ENCODE measurements at places on chromosomes 5 and 9. TPM values are rescaled to one million over a fixed set of nuclear protein-coding genes. Genes with fewer than 3 reads are reported as not detected.
A peak's percentile ranks its signal among the peaks of the same experiment; 100 is the strongest.

Gene RCL1
- total RNA-seq: 23.2 TPM

Gene RGS7BP
- 74.6 TPM for total RNA-seq

Gene DBH
- 2.0 TPM for total RNA-seq

Gene FGF1
- 123 TPM for total RNA-seq

Gene TICAM2
- 5.9 TPM for total RNA-seq

Gene LRSAM1
- total RNA-seq: 40.6 TPM

Gene PCDHGA12
- 22.5 TPM for total RNA-seq

Gene PNPLA7
- total RNA-seq: 18.9 TPM

Gene CATSPER3
- 0.75 TPM for total RNA-seq

Gene ADAMTS2
- 8.2 TPM for total RNA-seq

- DNase-seq: no peak
These were observed 70.1 kb downstream of the RETREG1 start for GRCh38 chr5:16546732-16547131.

GRCh38 chr5:61087921-61088320, 74.3 kb downstream of the SMIM15 start:
- DNase-seq: no peak

- no peak for DNase-seq
These were observed 1035.3 kb downstream of the CDH12 start for GRCh38 chr5:21817668-21818369.

DNA sequence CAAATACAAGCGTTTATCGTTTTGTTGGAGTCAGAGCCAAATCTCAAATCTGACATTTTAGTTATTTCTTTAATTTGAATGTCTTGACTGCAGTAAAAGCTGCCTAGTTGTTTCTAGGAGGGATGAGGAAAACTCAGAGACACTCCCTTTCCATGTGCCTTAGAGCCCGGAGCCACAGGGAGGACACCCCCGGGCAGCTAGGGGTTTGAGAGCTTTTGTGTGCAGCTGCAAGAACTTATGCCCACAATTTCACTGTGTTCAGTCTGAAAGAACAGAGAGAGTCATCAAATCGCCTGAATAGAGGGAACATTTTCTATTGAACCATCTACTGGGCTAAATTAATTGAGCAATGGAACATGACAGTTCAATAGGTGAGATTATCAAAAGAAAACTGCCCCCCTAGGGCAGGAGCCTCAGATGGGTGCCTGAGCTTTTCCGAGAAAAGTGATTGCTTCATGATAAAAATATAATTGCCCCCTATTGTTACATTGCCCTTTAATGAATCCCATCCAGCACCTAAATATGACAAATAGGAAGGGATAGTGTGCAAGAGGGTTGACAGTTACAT, 709.3 kb upstream of the RGMB start:
- DNase-seq: peak; percentile 39

DNA sequence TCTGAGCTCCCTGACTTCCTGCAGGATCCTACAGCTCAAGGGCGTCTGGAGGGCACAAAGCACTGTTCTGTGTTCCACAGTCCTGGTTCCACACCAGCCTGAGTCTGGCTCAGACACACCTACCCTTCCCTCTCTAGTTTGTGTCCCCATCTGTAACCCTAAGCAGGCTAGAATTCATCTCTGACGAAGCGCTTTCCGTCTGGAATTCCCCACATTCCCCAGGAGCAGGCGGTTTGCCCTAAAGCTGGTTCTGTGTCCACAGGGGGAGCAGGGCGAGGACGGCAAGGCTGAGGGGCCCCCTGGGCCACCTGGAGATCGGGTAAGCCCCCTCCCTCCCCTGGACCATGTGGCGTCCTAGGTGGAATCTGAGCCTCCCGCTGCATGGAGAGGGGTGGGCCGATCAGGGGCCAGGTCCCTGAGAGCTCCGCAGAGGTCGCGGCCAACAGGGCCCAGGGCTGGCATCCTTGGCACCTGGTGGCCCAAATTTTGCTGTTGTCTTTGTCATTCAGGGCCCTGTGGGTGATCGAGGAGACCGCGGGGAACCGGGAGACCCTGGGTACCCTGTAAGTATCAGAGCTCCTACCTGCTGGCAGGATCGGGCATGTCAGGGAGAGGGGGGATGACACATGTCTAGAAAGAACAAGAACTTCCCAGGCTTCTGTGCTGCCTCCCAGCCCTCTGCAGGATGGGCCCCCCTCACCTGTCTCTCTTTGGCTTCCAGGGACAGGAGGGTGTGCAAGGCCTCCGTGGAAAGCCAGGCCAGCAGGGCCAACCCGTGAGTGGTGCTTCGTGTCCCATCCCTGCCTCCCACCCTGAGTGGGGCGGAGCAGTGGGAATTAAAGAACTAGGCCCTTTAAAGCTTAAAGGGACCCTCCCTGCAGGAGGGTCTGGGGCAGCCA, 34.5 kb upstream of the ORM1 start:
- no peak for DNase-seq

DNA sequence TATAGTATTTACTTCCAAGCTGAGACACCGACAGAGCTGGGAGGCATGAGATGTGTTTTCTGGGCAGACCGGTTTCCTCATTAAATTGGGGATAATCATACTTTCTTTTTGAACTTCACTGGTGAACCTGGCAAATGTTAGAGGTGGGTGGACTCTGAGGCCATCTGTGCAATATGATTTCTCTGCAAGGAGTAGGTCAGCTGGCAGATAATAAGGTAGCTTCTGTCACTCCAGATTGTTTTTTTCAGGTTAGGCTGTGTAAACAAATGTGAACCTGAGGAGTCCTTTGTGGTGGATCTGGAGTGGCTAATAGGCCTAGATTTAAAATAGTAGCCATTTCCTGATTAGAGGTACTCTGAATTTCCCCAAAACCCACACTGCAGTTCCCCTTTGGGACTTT, 75.4 kb upstream of the S1PR3 start:
- no peak for DNase-seq

DNA sequence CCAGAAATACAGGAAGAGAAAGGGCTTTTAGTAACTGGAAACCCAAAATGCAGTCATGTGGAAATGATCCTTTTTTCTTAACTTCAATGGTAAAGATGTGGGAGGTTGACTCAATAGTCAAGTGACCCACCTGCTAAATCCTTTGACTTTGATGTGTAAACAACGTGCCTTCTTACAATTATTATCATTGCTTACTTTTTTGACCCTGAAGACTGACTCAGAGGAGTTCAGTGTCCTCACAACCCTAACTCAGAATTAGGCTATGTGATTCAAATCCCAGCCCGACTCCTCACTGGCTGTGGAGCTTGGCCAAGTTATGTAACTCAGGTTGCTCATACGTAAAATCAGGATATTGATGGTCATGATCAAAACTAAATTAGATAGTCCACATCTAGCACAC, 27.9 kb downstream of the ANXA1 start:
- no peak for DNase-seq

GRCh38 chr9:76459694-76460635, 983 bp downstream of the GCNT1 start:
- DNase-seq: no peak

DNA sequence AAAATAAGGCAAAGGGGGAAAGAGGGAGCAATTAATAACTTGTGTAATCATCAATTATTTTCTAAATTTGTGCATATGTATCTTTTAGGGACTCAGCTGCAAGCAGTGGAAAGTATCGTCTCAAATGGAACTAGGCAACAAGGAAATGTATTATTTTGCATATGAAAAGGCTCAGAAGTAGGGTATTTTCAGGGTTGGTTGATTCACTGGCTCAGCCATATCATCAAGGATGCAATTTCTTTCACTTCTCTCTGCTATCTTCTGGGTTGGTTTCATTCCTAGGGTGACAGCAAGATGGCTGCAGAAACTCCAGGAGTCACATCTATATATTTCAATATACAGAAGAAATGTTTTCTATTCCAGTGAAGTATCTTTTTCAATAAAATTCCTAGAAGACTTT, 509.8 kb downstream of the DMAC1 start:
- no peak for DNase-seq

DNA sequence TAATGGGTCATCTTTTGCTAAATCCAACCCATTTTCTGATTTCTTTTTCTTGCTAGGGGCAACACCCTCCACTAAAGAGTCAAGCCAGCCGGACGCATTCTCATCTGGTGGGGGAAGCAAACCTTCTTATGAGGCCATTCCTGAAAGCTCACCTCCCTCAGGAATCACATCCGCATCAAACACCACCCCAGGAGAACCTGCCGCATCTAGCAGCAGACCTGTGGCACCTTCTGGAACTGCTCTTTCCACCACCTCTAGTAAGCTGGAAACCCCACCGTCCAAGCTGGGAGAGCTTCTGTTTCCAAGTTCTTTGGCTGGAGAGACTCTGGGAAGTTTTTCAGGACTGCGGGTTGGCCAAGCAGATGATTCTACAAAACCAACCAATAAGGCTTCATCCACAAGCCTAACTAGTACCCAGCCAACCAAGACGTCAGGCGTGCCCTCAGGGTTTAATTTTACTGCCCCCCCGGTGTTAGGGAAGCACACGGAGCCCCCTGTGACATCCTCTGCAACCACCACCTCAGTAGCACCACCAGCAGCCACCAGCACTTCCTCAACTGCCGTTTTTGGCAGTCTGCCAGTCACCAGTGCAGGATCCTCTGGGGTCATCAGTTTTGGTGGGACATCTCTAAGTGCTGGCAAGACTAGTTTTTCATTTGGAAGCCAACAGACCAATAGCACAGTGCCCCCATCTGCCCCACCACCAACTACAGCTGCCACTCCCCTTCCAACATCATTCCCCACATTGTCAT, 72.0 kb downstream of the NUP214 start:
- no peak for DNase-seq

DNA sequence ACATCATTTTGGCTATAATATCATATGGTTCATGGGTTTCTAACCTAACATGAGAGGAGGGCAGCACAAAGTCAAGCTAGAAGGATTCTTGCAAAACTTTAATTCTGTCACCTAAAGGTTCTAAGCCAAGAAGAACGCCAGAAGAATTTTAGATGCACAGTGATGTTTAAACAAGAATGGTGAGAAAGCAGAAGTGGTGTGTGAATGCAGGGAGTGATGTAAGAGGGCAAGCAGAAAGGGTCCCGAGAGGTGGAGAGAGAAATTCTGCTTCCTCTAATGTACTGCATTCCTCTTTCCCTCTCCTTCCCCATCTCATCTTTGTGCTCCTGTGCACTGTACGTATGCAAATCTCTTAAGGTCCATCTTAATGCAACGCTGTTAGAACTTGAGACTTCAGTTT, 2.1 kb upstream of the TRMO start:
- DNase-seq: no peak

GRCh38 chr9:1732670-1733069, 282.5 kb upstream of the SMARCA2 start:
- no peak for DNase-seq

GRCh38 chr9:38700695-38701094, 19.2 kb downstream of the FAM240B start:
- no peak for DNase-seq

DNA sequence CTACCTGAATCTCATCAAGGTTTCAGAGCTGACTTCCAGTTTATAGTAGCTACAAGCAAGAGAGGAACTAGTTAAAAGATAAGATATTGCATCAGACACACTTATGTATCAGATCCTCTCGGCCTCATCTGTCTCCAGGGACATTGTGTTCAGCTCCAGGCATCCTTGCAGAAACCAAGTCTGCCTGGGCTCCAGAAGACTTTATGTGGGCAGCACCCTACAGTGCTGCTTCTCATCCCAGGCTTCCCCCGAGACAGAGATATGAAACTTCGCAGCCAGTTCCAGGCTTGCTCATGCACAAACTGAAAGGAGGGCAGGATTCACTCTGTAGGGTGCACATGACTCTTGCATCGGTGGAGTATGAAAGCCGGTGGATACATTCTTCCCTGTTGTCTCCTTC, 33.9 kb upstream of the FOXB2 start:
- DNase-seq: peak; percentile 43

DNA sequence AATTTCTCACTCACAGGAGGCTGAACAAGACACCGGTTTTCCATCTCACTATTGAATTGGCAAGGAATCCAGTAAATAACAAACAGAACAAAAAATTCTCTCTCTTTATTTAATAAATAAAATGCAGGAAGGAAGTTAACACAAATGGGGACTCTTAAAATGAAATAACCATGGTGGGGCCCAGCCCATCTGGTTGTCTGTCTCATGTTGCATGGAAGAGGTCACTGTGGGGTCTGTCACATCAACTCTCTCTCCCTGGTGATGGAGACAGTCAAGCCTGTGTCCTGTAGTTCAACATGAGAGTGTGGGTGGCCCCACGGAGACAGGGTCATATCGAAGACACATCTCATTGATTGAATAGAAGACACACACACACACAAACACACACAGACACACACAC, 297.7 kb downstream of the IRX2 start:
- DNase-seq: no peak

GRCh38 chr9:97557606-97558095, 56.2 kb downstream of the TMOD1 start:
- DNase-seq: peak; percentile 85

GRCh38 chr5:58459146-58460001, 512 bp downstream of the PLK2 start:
- no peak for DNase-seq

GRCh38 chr9:14245901-14246525, 67.9 kb downstream of the NFIB start:
- no peak for DNase-seq

DNA sequence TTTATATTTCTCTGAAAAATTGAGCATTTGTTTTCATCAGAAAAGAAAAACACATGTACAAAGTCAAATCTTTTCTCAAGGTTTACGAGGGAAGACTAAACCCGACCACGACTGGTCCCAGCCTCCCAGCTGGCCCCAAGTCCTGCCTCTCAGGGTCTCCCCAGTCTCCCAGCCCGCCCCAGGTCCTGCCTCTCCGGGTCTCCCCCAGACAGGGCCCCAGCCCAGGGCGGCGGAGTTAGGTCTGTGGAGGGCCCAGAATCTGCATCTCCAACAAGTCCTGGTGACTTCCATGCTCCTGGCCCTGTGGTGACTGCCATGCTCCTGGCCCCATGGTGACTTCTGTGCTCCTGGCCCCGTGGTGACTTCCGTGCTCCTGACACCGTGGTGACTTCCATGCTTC, 359.9 kb downstream of the IRX2 start:
- DNase-seq: no peak

DNA sequence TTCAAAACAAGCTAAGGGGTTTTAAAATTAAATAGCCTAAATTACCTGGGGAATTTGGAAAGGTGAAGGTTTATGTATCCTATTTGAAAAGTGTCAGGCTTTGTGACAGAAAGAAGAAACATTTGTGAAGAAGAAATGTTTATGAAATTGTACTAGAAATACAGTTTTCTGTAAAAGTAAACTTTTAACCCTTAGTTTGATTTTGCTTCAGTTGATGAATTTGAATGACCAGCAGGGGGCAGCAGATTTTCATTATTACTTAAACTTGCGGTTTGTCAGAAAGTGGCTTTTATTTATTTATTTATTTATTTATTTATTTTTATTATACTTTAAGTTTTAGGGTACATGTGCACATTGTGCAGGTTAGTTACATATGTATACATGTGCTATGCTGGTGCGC, 58.1 kb downstream of the NNT start:
- no peak for DNase-seq

GRCh38 chr9:89602978-89603766, 1.6 kb upstream of the GADD45G start:
- DNase-seq: peak; percentile 94

- no peak for DNase-seq
These were observed 15.2 kb downstream of the WDR36 start for GRCh38 chr5:111107371-111107770.

GRCh38 chr5:122350496-122350895, 38.5 kb downstream of the SNCAIP start:
- no peak for DNase-seq

- no peak for DNase-seq
These were observed 10.2 kb downstream of the SPOCK1 start for GRCh38 chr5:137488974-137489373.

GRCh38 chr9:134623258-134624066, 18.1 kb upstream of the COL5A1 start:
- no peak for DNase-seq
